T-helper 17 cell (primary cell): ENCODE measurements at places on chromosomes 1 and 21.

DNA sequence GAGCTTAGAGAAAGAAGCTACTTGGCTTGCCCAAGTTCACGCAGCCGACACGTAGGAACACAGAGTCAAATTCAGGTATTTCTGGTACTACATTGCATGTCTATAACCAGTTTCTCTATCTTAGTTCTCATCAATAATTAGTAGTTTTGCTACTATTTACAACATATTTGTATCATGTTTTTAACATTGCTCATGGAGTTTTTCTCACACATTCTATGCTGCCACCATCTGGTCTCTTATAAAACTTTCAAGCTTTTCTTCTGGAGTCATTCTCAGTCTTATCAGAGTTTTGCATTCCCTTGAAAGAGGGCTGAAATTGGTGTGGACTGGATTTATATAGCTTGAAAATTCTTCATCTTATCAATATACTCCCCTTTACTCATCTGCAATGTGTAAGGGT, 118.8 kb upstream of the PALMD start:
- H3K36me3 ChIP-seq, result no peaks in the 10 kb centered on the region
- DNase-seq, result no peak
- no peak overlapping the region for H3K4me3 ChIP-seq
- H3K4me1 ChIP-seq, result no peaks in the 10 kb centered on the region
- peaks cover 40% of the 10 kb centered on the region for H3K27me3 ChIP-seq
- no peak overlapping the region for H3K27ac ChIP-seq

GRCh38 chr1:6581561-6582305, 1.9 kb downstream of the ZBTB48 start:
- DNase-seq, result no peak
- no peaks in the 10 kb centered on the region for H3K27me3 ChIP-seq
- peaks cover 37% of the 10 kb centered on the region for H3K4me1 ChIP-seq
- peak overlapping the region; percentile 95 for H3K27ac ChIP-seq

- H3K36me3 ChIP-seq, result no peaks in the 10 kb centered on the region
- H3K27me3 ChIP-seq, result peaks cover 11% of the 10 kb centered on the region
- H3K4me3 ChIP-seq, result no peak overlapping the region
Measured at GRCh38 chr1:68121536-68121935, 71.1 kb upstream of the DIRAS3 start.

DNA sequence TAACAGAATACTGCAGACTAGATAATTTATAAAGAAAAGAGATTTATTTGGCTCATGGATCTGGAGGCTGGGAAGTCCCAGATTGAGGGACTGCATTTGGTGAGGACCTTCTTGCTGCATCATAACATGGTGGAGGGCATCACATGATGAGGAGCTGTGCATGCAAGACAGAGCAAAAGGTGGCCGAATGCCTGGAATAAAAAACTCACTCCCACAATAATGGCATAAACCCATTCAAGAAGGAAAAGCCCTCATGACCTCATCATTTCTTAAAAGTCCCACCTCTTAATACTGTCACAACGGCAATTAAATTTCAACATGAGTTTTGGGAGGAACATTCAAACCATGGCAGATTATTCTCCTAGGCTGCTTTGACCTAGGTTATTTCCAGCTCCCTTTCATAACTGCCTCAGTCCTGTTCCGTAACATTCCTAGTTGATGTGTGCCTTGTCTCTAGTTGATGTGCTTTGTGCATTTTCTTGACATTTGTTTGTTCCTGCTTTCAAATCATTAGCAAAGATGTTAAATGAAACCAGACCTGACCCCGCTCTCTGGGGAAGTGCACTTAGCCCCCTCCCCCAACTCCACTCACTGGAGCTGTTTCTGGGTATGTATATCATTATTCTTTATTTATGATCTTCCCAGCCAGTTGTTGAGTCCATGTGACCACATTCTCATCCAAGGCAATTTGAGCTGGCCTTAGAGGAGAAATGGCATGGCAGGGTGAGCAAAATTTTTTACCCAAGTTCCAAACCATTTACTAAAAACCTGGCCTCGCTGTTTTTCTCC, 148.5 kb downstream of the GDAP2 start:
- H3K4me1 ChIP-seq, result peaks cover 5% of the 10 kb centered on the region
- DNase-seq, result no peak
- H3K4me3 ChIP-seq, result no peak overlapping the region
- H3K27ac ChIP-seq, result no peak overlapping the region
- H3K27me3 ChIP-seq, result peaks cover 5% of the 10 kb centered on the region

GRCh38 chr21:22791376-22791775, 1793.2 kb downstream of the NCAM2 start:
- H3K27ac ChIP-seq, result no peak overlapping the region
- DNase-seq, result no peak
- peaks cover 4% of the 10 kb centered on the region for H3K27me3 ChIP-seq
- no peak overlapping the region for H3K4me3 ChIP-seq

DNA sequence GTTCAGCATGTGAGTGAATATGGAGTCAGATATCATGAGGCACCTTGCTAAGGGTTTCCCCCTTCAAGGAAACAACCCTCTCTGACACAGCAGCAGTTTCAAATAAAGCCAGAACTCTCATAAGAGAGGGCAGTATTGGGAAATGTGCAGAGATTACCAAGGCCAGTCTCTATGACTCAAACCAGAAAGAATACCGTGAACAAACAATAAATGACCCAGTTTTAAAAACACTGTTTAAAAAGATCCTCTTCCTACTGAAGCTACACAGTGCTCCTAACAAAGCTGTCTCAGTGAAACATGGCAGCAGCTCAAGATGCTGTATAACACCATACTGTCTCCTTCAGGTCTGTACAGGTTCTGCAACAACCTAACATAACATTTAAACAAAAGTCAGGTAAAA, 102.6 kb downstream of the KIAA0319L start:
- H3K27me3 ChIP-seq, result no peaks in the 10 kb centered on the region
- H3K36me3 ChIP-seq, result peaks cover 4% of the 10 kb centered on the region
- H3K4me1 ChIP-seq, result peaks cover 23% of the 10 kb centered on the region
- H3K27ac ChIP-seq, result peak overlapping the region; percentile 94
- no peak overlapping the region for H3K4me3 ChIP-seq

- H3K27me3 ChIP-seq, result no peaks in the 10 kb centered on the region
- DNase-seq, result no peak
- no peak overlapping the region for H3K27ac ChIP-seq
- H3K4me1 ChIP-seq, result peaks cover 15% of the 10 kb centered on the region
Measured at GRCh38 chr1:167922611-167923074, 8.7 kb upstream of the ADCY10 start.

GRCh38 chr1:239337799-239338430, 48.5 kb upstream of the CHRM3 start:
- no peak overlapping the region for H3K27ac ChIP-seq
- DNase-seq, result no peak
- no peaks in the 10 kb centered on the region for H3K36me3 ChIP-seq

DNA sequence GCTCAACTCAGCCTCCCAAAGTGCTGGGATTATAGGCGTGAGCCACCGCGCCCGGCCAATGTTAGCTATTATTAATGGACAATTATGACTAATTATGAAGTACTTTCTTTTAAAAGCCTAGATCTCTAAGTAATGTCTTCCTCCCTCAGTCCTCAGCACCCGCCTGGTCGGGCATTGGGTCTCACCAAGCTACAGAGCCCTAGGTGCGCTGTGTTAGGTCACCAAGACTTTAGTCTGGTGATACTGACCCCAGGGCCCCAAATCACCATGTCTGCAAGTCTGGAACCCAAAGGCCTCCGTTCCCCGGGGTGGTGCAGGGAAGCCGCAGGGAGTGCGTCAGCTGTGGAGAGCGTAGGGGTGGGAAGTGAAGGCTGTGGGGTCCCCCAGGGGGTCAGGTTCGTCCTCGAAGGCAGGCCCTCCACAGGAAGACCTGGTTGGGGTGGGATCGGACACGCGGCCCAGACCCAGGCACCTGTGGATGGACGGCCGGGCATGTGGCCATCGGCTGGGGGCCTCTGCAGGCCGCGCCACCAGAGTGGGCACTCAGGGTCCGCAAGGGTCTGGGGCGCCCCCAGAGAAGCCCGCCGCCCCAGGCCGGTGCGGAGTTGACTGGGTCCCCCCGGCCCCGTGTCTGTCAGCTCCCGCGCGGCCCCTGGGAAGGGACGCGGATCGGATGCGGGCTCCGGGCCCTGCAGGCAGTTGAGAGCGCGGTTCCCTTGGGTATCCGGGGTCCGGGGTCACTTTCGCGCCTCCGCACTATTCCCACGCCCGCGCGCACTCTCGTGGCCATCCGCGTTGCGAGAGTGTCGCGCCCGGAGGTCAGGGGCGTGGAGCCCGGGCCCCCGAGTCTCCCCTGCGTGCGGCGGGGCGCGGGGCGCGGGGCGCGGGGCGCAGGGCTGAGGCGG, 710 bp upstream of the PDXK start:
- H3K4me1 ChIP-seq, result peaks cover 15% of the 10 kb centered on the region
- no peak for DNase-seq
- peak overlapping the region; percentile 93 for H3K4me3 ChIP-seq
- no peak overlapping the region for H3K27ac ChIP-seq

DNA sequence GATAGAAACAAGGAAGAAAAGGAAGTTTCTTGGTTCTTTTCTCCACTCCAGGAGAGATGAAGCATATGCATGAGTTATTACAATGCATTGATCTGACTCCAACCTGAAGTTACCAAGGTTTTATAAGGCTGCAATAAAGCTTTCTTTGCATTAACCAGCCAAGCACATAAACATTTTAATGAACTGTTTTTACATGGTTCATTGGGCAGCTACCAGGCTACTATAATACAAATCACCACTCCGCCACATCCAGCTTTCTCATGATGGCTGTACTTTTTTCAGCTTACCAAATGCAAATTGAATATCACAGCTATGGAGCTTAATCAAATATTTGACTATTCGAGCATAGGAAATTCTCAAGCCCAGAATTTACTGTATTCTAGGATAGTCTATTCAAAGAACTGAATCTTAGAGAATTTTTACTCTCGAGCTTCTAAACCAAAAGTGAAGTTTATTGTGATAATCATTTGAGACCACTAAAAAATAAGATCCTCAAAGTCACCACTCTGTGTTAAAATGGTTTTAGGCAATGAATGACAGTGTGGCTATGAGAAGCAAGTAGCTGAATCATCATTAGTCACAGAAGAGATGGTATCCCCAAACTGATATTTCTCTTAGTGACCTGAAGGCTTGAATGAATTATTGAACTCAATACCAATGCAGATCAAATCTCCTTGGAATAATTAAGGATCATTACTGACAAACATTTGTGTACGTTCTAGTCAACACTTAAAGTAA, 58.6 kb upstream of the ZNF281 start:
- no peaks in the 10 kb centered on the region for H3K36me3 ChIP-seq
- no peak overlapping the region for H3K27ac ChIP-seq
- peaks cover 35% of the 10 kb centered on the region for H3K27me3 ChIP-seq

GRCh38 chr1:230208619-230209261, 141.7 kb downstream of the GALNT2 start:
- H3K27ac ChIP-seq, result peak overlapping the region; percentile 73
- H3K4me3 ChIP-seq, result no peak overlapping the region
- H3K27me3 ChIP-seq, result no peaks in the 10 kb centered on the region
- no peak for DNase-seq
- H3K36me3 ChIP-seq, result peaks cover 4% of the 10 kb centered on the region
- peaks cover 42% of the 10 kb centered on the region for H3K4me1 ChIP-seq

- H3K27ac ChIP-seq, result peak overlapping the region; percentile 100
- peaks cover 10% of the 10 kb centered on the region for H3K36me3 ChIP-seq
- H3K27me3 ChIP-seq, result no peaks in the 10 kb centered on the region
- peak; percentile 89 for DNase-seq
- H3K4me3 ChIP-seq, result peak overlapping the region; percentile 65
Measured at GRCh38 chr1:12173631-12174121, 6.9 kb downstream of the TNFRSF1B start.

GRCh38 chr1:59714966-59715365, 99.8 kb upstream of the HOOK1 start:
- H3K27ac ChIP-seq, result no peak overlapping the region
- H3K4me1 ChIP-seq, result no peaks in the 10 kb centered on the region
- no peaks in the 10 kb centered on the region for H3K27me3 ChIP-seq
- H3K4me3 ChIP-seq, result no peak overlapping the region

GRCh38 chr1:191675856-191676783, 482.1 kb upstream of the RGS18 start:
- no peaks in the 10 kb centered on the region for H3K4me1 ChIP-seq
- no peak overlapping the region for H3K27ac ChIP-seq
- H3K4me3 ChIP-seq, result no peak overlapping the region
- H3K27me3 ChIP-seq, result no peaks in the 10 kb centered on the region

GRCh38 chr1:109808703-109809102, 45.0 kb upstream of the EPS8L3 start:
- H3K4me3 ChIP-seq, result no peak overlapping the region
- H3K36me3 ChIP-seq, result no peaks in the 10 kb centered on the region
- DNase-seq, result no peak
- peaks cover 4% of the 10 kb centered on the region for H3K27me3 ChIP-seq

DNA sequence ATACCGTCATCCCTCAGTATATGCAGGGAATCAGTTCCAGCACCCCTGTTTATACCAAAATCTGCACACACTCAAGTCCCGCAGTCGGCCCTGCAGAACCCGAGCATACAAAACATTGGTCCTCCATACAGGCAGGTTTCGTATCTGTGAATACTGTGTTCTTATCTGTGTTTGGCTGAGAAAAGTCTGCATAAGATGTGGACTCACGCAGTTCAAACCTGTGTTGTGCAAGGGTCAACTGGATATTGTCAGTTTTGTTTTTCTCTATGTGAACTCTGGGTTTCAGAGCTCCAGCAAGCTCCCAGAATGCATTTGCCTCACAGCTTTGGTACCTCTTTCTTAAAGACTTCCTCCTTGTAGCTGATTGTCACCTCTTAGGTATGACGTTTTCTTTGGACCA, 100.6 kb downstream of the NR5A2 start:
- peaks cover 12% of the 10 kb centered on the region for H3K4me1 ChIP-seq
- no peak for DNase-seq
- no peak overlapping the region for H3K27ac ChIP-seq
- no peak overlapping the region for H3K4me3 ChIP-seq
- H3K27me3 ChIP-seq, result peaks cover 3% of the 10 kb centered on the region

DNA sequence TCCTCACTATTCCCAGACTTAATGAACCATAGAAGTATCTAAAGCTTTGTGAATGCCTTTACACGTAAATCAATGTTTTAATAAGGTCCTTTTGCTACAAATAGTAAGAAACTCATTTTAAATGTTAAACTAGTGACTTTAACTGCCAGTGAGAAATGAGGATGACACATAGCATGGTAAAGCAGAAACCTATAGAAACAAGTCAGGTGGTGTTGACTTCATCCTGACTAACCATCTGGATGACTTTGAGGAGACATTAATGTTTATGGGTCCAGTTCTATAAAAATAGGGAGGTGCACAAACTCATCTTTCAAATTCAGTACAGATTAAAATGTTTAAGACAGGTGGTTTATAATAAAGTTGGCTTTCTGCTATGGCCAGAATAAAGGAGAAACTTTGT, 85.4 kb downstream of the COLGALT2 start:
- no peak overlapping the region for H3K27ac ChIP-seq
- DNase-seq, result no peak
- no peaks in the 10 kb centered on the region for H3K27me3 ChIP-seq
- H3K4me3 ChIP-seq, result no peak overlapping the region
- no peaks in the 10 kb centered on the region for H3K36me3 ChIP-seq
